Stimulated activated CD8-positive, alpha-beta memory T cell treated with anti-CD3 and anti-CD28 coated beads, Interleukin-7, amount 100 ng/mL, for 1 hour (primary cell): ENCODE measurements at places on chromosomes 16 and 17.

- DNase-seq: no peak
Measured at GRCh38 chr16:70466805-70467076, 12.3 kb downstream of the FCSK start.

DNA sequence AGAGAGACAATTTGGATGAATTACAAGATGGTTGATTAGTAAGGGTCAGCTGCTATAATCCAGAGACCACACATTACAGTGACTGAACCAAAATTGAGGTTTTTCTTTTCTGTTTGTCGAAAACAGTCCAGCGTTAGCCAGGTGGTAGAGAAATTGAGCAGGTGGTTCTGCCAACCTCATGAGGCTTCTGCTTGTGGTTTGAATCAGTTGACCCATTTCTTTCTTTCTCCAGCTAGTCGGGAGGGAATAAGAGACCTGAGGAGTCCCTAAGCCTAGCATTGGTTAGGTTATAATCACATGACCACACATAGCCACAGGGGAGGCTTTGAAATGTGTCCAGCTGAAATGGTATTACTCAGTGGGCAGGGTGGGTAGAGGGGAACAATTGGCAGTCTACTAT is 504.6 kb downstream of the HS3ST4 start:
- DNase-seq: no peak

DNA sequence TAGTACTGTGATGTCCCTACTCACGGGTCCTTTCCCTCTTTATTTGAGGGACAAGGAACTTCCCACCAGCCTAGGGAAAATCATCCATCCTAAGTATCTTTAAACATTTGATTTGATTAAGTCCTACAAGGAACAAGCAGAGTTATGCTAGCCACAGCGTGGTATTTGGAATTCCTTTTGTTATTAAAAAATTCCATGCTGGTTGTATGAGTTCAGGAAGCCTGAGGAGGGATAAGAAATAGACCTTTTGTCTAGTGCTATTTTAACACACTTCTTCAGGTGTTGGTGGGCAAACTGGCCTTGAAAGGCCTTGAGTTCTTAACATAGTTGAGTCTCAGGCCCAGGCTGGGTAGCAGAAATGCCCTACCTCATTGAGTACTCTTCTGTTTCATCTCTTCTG is 105.4 kb upstream of the TBX2 start:
- DNase-seq: no peak

- no peak for DNase-seq
Measured at GRCh38 chr16:86110134-86110533, 211.2 kb downstream of the IRF8 start.

DNA sequence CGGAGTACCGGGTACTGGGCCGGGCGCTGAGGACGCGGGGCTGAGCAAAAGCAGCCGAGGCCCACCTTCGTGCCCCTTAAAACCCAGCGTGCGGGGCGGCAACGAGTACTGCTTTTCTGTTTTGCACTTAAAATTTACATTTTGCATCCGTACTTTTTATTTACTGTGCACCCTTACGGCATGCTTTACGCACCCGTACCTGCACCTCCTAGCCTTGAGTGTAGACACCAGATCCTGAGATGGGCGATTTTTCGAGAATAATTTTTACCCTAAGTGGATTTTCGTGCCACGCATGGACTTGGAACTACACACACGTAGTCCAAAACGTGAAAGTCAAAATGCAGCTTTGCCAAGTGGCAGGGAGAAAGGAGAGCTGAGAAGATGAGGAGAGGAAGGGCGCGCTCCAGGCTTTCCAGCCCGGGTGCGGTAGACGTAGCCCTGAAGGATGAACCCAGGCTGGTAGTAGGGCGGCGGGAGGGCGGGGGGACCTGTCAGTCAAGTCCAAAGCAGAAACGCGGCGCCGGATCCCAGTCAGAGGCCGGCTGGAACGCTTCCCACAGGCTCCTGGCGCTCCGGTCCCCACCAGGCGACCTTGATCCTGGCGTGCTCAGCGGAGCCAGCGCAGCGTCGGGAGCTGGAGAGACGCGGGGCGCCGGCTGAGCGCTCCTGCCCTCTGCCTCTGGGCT is 1.2 kb upstream of the CBLN1 start:
- no peak for DNase-seq

- no peak for DNase-seq
Measured at GRCh38 chr17:4073983-4074830, 68.6 kb downstream of the ZZEF1 start.

DNA sequence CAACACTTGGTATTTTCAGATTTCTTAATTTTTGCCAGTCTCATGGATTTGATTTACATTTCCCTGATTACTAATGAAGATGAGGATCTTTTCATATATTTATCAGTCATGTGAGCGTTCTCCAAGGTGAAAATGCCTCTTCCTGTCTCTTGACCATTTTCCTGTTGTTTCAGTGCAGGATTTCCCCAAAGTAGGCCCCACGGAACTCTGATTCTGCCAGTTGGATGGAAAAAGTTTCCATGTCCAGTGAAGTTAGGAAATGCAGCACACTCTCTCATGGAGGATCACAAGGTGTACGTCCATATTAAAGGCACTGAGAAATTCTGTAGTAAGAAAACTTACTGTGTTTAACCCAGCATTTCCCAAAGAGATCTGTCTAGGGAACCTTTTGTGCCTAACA is 16.5 kb upstream of the LIMD2 start:
- DNase-seq: no peak

DNA sequence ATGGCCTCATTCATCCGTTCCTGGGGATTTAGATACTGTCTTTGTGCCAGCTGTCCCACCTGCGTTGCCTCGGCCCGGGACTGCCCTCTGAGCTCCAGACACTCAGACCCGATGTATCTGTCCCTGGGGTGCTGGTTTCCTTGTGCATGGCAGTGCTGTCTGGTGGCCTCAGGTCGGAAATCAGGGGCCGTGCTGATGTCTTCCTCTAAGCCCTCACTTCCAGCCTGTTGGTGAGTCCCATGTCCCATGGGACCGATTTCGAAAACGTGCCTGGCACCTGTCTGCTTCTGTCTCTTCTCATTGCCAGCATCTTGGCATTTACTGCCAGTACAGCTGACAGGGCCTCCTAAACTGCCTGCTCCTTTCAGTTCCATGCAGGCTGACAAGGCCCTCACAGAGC is 22.1 kb downstream of the NT5M start:
- DNase-seq: no peak

GRCh38 chr16:24163935-24164334 is 92.2 kb upstream of the CACNG3 start:
- DNase-seq: no peak

GRCh38 chr17:39599665-39600231 is 8.0 kb downstream of the NEUROD2 start:
- no peak for DNase-seq

DNA sequence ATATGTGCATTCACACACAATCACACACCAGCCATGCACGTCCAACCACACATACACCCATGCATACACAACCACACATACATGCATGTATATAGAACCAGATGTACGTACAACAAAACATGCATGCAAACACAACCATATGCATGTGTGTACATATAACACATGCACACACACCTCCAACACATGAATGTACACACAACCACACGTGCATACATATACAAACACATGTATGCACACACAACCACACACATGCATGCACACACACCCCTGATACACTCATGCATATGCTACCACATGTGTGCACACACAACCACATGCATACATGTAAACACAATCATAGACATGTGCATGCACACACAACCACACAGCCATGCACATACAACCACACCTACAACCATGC is 52.0 kb upstream of the SDK2 start:
- DNase-seq: no peak

DNA sequence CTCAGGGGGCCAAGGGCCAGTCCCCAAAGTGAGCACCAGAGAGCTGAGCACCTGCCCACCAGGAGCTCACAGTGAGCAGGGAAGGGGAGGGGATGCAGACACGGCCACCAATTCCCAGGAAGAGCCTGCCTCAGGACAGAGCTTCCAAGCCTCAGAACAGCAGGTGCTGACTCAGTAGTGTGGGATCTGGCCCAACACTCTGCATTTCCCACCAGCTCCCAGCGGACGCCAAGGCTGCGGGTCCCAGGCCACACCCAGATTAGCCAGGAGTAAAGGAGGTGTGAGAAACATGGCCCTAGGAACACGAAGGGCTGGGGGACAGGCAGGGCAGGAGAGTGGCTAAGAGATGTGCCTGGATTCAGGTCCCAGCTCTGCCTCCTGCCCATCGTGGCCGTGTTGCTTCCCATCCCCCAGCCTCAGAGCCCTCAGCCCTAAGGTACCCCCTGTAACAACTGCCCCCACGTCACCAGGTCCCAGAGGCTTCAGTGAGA is 28.4 kb upstream of the EIF1 start:
- DNase-seq: no peak

DNA sequence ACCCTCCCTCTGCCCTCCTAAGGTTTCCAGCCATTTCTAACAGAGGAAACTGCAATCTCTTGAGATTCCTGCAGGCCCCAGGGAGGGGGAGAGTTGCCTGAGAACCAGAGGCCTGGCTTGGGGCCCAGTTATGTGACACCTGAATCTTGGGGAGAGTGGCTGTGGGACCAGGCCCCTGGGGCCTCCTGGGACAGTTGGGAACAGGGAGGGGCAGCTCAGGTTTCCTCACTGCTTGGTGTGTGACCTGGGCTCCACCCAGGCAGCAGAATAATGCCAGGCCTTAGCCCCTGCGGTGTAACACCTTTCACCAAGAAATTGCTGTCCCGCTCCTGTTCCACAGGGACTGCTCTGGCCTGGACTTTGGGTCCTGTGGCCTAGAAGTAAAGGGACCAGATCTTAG is 44.3 kb upstream of the CRHR1 start:
- DNase-seq: no peak

- DNase-seq: no peak
Measured at GRCh38 chr17:76981545-76982295, 113.5 kb downstream of the MGAT5B start.

DNA sequence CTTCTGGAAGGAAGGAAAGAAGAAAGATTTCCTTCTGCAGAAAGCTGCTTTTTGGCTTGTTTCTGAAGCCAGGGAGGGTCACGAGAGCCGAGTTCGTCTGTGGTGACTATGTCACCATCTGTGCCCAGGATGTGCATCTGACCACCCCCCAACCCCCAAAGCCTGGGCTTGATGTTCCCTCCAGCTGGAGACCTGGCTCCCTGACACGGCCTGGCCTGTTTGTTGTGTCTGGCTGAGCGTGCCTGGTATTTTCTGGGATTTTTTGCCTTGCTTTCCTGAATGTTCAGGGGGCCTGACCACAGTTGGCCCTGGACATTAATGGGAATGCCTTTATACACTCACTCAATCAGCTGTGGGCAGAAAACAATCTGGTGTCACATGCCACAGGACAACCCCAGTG is 38.9 kb downstream of the LGALS9 start:
- no peak for DNase-seq

- no peak for DNase-seq
Measured at GRCh38 chr17:57203040-57203439, 53.3 kb upstream of the MSI2 start.
